ENCODE measurements at places on chromosomes 12 and 14.

GRCh38 chr12:106130474-106131113, 8.2 kb downstream of the NUAK1 start:
- no peak for DNase-seq

- DNase-seq: no peak
These were observed 3.7 kb downstream of the IFFO1 start for GRCh38 chr12:6552140-6552551.

- DNase-seq: no peak
These were observed 26.8 kb upstream of the PEX5 start for GRCh38 chr12:7162691-7163114.

DNA sequence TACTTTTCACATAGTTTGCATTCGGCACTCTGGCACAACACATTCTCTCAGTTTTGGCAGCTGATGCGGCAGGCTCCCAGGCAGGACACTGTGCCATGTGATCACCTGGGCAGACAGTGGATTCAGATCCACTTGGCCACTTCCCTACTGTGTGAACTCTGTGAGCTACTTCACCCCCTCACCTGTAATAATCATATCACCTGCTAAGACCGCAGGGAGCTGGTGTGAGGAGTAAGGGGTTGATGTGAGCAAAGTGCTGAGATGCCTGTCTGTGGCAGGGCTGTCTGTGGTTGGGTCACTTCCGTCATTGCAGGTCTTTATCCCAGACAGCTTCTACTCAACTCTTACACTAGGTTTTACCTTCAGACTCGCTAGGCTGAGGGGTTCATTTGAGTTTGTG, 50.4 kb upstream of the AMN start:
- no peak for DNase-seq

- DNase-seq: peak; percentile 33
These were observed 12.2 kb downstream of the DEGS2 start for GRCh38 chr14:100147181-100147631.

- DNase-seq: no peak
These were observed 190.9 kb downstream of the ETV6 start for GRCh38 chr12:11840366-11840765.

DNA sequence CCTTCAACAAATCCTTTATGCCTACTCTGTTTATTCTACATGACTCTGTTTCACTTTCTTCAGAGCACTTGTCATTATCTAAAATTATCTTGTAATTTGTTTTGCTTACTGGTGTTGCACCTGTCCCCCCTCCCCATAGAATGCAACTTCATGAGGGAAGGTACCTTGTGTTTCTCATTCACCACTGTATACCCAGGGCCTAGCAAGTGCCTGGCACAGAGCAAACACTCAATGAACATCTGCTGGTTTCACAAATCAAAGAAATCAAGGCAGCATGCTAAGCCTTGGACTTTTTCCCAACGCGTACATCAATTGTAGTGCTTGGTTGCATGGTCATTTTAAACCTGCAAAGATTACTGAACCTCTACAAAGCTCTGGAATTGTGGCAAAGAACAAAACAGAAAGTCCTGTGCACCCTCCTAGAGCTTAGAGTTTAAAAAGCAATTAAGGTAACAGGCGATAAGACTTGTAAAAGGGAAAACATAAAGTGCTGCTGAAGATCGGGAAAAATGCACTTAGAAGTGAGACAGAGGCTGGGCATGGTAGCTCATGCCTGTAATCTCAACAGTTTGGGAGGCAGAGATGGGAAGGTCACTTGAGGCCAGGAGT, 479.1 kb downstream of the MED13L start:
- no peak for DNase-seq

GRCh38 chr12:75628511-75628910, 117.1 kb upstream of the KRR1 start:
- no peak for DNase-seq

DNA sequence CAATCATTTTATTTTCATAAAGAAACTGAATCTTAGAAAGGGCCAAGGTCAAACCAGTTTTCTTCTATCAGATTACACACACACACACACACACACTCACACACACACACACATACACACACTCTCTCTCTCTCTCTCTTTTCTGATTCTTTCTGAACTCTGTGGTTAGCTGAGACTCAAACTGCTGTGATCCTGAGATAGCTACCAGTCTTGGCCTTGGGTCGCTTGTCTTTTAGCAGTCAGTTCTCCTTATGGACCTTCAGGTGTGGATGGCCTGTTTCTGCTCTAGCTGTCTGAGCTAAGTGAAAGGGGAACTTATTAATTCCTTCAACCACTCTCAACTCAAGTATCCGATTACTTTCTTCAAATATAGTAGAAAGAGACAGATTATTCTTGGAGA, 145.1 kb downstream of the GRIP1 start:
- no peak for DNase-seq

DNA sequence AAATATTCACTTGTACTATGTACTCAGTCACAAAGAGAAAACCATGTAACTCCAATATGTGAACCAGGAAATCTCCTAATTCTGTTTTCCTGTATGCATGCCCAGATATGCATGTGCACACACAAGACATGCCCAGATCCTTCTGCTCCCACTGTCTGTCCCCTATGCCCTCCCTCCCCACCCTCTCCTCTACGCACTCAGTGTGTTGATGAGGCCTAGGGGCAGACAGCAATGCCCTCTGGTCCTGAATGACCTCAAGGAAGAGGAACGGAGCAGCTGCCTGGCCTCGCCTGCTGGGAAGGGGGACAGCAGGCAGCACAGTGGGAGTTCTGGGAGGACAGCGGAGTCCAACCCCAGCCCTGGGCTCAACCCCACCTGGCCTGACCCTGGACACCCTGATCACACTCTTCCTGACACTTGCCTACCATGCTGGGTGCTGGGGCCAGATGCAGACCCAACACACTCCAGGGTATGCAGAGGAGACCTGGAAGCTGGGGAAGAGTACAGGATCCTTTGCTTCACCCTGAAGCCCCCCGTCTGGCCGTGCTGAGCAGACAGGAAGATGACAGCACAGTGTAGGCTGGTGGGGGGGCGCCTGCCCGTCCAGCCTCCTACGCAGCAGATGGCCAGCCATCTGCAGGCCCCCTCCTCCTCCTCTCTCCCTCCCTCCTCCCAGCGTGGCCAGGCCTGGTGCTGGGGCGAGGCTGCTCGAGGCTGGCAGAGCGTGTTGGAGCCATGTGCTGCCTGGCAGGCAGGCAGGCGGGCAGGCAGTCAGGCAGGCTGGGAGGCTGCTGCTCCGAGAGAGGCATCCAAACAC, 106.6 kb upstream of the NCOR2 start:
- DNase-seq: no peak

DNA sequence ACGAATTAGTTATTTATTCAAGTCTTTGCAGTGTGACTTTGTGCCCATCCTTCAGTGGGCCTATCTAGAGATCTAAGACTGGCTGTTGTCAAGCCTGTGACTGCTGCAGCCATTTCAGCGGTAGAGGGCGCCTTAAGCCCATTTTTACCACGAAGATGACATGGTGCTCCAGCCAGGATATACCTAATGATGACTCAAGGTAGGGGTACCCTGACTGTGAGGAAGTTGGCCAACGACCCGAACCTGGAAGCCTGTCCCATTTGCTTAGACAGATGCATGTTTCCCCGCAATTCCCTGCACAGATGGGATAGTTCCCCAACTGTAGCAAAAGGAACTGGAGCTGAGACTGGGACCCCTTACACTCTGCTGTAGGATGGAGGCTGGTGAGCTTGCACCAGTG, 41.3 kb downstream of the RAB3IP start:
- no peak for DNase-seq

DNA sequence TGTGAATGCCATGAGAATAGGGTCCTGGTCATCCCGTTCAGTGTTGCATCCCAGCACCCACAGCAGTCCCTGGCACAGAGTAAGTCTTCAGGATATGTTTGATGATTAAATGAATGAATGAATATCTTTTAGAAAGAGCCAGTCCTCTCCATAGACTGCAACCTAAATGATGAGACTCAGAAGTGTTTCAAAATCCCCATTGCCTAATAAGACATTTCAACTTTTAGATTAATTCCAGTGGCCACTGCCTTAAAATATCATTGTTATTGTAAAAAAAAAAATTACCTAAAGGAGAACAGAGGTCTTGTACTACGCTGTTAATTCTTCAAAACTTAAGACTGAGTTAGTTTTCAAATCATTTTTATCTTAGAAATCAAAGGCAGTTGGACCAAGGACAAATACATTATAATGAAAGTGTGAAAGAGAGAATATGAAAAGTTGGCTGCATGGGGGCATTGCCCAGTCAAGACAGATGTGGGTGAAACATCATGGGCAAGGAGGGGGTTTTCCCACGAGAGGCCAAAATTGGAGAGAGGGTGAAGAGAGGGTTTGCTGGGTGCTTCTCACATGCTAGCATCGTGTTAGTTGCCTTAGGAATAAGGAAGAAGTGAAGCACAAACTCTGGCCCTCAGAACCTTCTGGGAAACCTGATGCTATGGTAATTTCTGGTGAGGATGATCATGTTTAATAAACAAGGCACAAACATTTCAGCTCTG, 26.3 kb upstream of the CPM start:
- DNase-seq: no peak

DNA sequence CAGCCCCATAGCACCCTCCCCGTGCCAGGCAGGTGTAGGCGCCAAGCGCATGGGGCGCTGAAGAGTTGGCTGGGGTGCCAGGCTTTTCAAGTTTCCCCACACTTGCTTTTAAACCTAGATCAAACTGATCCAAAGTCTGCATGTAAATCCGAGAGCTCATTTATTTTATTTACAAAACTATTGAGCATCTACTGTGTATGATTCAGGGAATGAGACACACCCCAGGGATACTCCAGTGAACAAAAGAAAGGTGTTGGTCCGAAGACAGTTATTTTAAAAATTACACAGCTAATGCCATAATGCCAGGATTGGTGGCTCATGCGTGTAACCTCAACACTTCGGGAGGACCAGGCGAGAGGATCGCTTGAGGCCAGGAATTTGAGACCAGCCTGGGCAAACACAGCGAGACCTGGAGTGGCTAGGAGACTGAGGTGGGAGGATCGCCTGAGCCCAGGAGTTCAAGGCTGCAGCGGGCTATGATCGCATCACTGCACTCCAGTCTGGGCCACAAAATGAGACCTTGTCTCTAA, 780 bp upstream of the SLC41A2 start:
- DNase-seq: no peak

GRCh38 chr14:84566109-84566508, 963.8 kb upstream of the FLRT2 start:
- no peak for DNase-seq

DNA sequence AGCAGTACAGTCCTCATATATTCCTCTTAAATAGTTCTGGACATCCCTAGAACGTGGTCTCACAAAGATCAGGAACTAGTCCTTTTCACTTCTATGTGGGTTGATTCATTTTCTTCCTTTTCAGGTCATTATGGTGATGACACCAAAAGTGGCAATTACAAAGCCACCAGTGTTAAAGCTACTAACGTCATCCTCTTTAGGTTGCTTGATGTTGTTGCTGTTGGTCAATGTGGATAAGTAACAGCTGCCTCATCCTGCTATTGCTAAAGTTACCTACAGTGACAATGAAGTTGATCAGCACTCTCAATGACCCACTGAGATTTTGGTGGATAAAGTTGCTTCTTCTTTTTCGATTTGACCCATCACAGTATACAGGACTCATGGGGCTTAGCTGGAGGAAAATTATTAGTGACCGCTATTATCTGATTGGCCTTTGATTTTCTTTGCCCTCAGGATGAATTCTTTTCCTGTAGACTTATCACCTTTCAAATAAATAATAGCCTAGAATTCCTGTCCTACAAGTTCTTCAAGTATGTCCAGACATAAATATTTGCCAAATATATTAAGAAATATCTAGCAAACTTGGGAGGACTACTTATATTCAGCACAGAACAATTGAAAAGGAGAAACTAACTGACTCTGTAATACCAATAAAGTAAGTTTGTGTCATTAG, 54.0 kb upstream of the ATP2B1 start:
- no peak for DNase-seq

DNA sequence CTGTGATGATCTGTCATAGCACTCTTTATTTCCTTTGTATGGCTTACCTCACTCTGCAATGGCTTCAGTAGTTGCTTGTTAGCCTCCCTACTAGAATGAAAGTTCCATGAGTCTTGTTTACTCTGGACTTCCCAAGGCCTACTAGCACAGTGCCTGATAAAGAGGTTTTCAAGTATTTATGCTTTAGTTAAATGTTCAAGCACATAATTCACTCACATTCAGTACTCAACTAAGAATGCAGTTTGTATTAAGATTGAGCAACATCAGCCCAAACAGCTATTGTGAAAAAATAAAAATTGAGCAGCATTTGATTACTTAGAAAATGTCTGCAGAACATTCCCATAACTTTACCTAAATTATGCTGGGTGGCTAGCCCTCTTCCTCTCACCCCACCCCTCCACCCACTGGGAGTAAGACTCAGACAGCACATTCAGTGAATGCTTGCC, 158.9 kb upstream of the AMIGO2 start:
- DNase-seq: no peak

DNA sequence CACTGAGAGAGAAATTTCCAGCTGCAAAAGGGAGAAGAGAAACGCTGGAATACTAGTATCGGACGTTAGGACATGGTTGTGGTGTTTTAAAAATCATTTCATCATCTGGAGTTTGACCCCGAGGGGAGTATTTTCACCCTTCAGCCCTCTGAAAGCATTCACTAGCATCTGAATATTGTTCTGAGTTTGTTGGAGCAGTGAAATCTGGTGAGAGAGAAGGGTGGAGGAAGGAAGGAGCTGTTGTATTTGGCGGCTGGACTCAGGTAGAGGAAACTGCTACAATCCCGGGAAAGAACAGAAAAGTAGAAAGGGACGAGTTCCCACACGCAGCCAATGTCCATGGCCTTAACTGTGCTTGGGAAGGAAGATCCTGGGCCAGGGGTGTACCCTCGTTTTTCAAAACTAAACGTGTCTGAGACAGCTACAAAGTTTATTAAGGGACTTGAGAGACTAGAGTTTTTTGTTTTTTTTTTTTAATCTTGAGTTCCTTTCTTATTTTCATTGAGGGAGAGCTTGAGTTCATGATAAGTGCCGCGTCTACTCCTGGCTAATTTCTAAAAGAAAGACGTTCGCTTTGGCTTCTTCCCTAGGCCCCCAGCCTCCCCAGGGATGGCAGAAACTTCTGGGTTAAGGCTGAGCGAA, 896 bp upstream of the CDKN1B start:
- DNase-seq: no peak

GRCh38 chr12:57270966-57271470, 20.0 kb upstream of the STAC3 start:
- DNase-seq: no peak

DNA sequence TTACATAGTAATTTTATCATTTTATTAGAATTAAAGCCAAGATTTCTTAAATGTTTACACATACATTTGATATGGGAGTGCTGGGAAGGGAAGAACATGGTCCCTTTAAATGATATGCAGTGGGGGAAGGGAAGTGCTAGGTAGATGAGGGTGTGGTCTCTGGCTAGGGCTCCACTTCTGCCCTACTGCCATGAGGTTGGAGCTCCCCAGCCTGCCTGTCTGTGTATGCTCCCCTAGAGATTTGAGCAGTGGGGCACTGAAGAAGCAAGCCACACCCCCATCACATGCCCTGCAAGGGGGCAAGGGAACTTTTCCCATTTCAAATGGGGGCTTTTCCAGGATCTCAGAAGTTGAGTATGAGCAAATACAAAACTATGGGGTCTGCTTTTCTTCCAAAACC, 25.5 kb downstream of the CLECL1 start:
- no peak for DNase-seq

GRCh38 chr12:100463661-100464060, 10.0 kb upstream of the NR1H4 start:
- no peak for DNase-seq
